ENCODE measurements at places on chromosomes 3 and 15. TPM values are rescaled to one million over a fixed set of nuclear protein-coding genes. Genes with fewer than 3 reads are reported as not detected.

DNA sequence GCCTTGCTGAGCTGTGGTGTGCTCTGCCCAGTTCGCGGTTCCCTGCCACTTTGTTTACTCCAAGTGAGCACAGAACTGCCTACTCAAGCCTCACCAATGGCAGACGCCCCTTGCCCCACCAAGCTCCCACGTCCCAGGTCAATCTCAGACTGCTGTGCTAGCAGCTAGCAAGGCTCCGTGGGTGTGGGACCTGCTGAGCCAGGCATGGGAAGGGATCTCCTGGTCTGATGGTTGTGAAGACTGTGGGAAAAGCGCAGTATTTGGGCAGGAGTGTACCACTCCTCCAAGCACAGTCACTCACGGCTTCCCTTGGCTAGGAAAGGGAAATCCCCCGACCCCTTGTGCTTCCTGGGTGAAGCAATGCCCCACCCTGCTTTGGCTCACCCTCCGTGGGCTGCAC lies 45.0 kb downstream of the SLC12A6 start:
- H3K27ac ChIP-seq, result no peak overlapping the region
- H3K36me3 ChIP-seq, result peaks cover 50% of the 10 kb centered on the region
- no peak for DNase-seq
- peaks cover 7% of the 10 kb centered on the region for H3K4me1 ChIP-seq
- H3K27me3 ChIP-seq, result no peaks in the 10 kb centered on the region
- H3K4me3 ChIP-seq, result no peak overlapping the region

DNA sequence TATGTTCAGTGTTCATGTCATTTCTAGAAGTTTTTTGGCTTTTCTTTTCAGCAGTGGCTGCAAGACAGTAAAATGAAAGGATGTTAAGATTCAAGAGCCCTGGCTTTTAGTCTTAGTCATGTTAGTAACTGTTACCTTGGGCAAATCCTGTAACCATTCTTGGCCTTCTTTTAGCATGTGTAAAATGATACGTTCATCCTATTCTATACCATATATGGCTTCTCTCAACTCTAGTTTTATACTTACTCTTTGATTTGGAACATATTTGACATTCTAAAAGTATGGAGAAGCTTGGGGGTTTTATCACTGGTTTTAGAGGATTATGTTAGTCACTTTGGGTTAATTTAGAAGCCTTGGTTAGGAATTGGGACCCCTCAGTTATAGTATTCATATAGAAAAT lies 20.1 kb downstream of the GTF2E1 start:
- H3K4me3 ChIP-seq, result no peak overlapping the region
- H3K27ac ChIP-seq, result no peak overlapping the region
- H3K27me3 ChIP-seq, result no peaks in the 10 kb centered on the region
- DNase-seq, result no peak
- peaks cover 34% of the 10 kb centered on the region for H3K36me3 ChIP-seq
- H3K4me1 ChIP-seq, result peaks cover 6% of the 10 kb centered on the region

- H3K27me3 ChIP-seq, result no peaks in the 10 kb centered on the region
- DNase-seq, result no peak
- peaks cover 24% of the 10 kb centered on the region for H3K36me3 ChIP-seq
- no peak overlapping the region for H3K4me3 ChIP-seq
- H3K27ac ChIP-seq, result no peak overlapping the region
- H3K4me1 ChIP-seq, result peaks cover 7% of the 10 kb centered on the region
Observed at GRCh38 chr3:44952689-44953088, 23.3 kb downstream of the ZDHHC3 start.

TF gene
- total RNA-seq, result 0.97 TPM

SCN5A gene
- 0.53 TPM for total RNA-seq
